ENCODE measurements at places on chromosomes 6 and 20. TPM values are rescaled to one million over a fixed set of nuclear protein-coding genes. Genes with fewer than 3 reads are reported as not detected.

NFYA gene
- polyA plus RNA-seq = 6.1 TPM

ADA gene
- polyA plus RNA-seq = 12.4 TPM

RNF182 gene
- polyA plus RNA-seq = 0.48 TPM

MAPK13 gene
- polyA plus RNA-seq = 1.4 TPM

SRC gene
- polyA plus RNA-seq = 9.5 TPM

GNL1 gene
- polyA plus RNA-seq = 24.2 TPM

RALGAPA2 gene
- 7.2 TPM for polyA plus RNA-seq

ITCH gene
- 9.7 TPM for polyA plus RNA-seq

CDSN gene
- 0.11 TPM for polyA plus RNA-seq

MOG gene
- polyA plus RNA-seq = 4.8 TPM

PIM1 gene
- 44.2 TPM for polyA plus RNA-seq

PDCD2 gene
- polyA plus RNA-seq = 27.7 TPM

MLIP gene
- polyA plus RNA-seq = 154 TPM

APCDD1L gene
- 0.14 TPM for polyA plus RNA-seq

PRSS35 gene
- polyA plus RNA-seq = 9.3 TPM

SMIM28 gene
- not detected for polyA plus RNA-seq

PHF1 gene
- polyA plus RNA-seq = 76.4 TPM

LGSN gene
- not detected for polyA plus RNA-seq

C6orf15 gene
- polyA plus RNA-seq = not detected

ASF1A gene
- 22.5 TPM for polyA plus RNA-seq

DYNLRB1 gene
- polyA plus RNA-seq = 289 TPM

ZBTB22 gene
- polyA plus RNA-seq = 12.5 TPM

SIGLEC1 gene
- 4.2 TPM for polyA plus RNA-seq

GJA1 gene
- polyA plus RNA-seq = 116 TPM

CST7 gene
- polyA plus RNA-seq = 1.1 TPM

TBXT gene
- polyA plus RNA-seq = not detected

SSR1 gene
- polyA plus RNA-seq = 21.6 TPM

ENPP1 gene
- 1.2 TPM for polyA plus RNA-seq

SLC2A10 gene
- polyA plus RNA-seq = 4.6 TPM

HCRTR2 gene
- 0.16 TPM for polyA plus RNA-seq

PRICKLE4 gene
- 1.7 TPM for polyA plus RNA-seq

ZC2HC1B gene
- polyA plus RNA-seq = not detected

IL17A gene
- not detected for polyA plus RNA-seq

SLC16A10 gene
- polyA plus RNA-seq = 2.2 TPM

LY6G5B gene
- 4.6 TPM for polyA plus RNA-seq

SNX3 gene
- polyA plus RNA-seq = 354 TPM

AGPAT4 gene
- 1.5 TPM for polyA plus RNA-seq

ESR1 gene
- 0.70 TPM for polyA plus RNA-seq

CHD6 gene
- polyA plus RNA-seq = 9.7 TPM

TAGAP gene
- 0.63 TPM for polyA plus RNA-seq

BPIFA1 gene
- polyA plus RNA-seq = not detected

RHAG gene
- polyA plus RNA-seq = 2.8 TPM

PKIB gene
- 0.25 TPM for polyA plus RNA-seq

ARHGAP40 gene
- not detected for polyA plus RNA-seq

CSTF1 gene
- polyA plus RNA-seq = 8.8 TPM

SLC52A3 gene
- polyA plus RNA-seq = 1.6 TPM

CNKSR3 gene
- 7.9 TPM for polyA plus RNA-seq

PHACTR3 gene
- 14.5 TPM for polyA plus RNA-seq

SLC35D3 gene
- 0.05 TPM for polyA plus RNA-seq

TMEM151B gene
- polyA plus RNA-seq = 0.88 TPM

KIF25 gene
- polyA plus RNA-seq = 0.25 TPM

GNAS-AS1 gene
- 0.32 TPM for polyA plus RNA-seq

GPLD1 gene
- polyA plus RNA-seq = 0.52 TPM

BPIFB2 gene
- polyA plus RNA-seq = not detected

TMEM244 gene
- not detected for polyA plus RNA-seq

CNR1 gene
- polyA plus RNA-seq = 0.41 TPM

CDH22 gene
- polyA plus RNA-seq = 4.0 TPM

FOXC1 gene
- 7.2 TPM for polyA plus RNA-seq

HLA-DOB gene
- 0.20 TPM for polyA plus RNA-seq

Data from right cardiac atrium (tissue), 5 donors.